ENCODE measurements at places on chromosomes 4 and X.

- no peak for DNase-seq
Observed at GRCh38 chr4:117429061-117429460, 343.7 kb upstream of the TRAM1L1 start.

DNA sequence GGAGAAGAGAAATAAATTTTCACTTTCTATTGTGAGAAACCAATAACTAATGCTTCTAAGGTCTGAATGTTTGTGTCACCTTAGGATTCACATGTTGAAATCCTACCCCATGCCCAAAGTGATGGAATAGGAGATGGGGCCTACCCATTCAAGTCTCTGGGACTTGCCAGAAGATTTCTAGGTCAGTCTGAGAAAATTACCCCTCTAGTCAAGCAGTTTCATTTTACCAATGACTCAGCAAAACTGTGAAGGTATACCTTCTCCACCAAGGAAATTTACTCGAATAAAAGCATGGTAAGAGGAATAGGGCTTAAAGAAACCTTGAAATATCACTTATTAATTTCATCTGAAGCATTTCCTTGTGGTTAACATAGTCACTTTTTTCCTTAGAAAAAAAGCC is 23.5 kb upstream of the PAPSS1 start:
- DNase-seq, result no peak

GRCh38 chrX:113370006-113370405 is 529.4 kb upstream of the AMOT start:
- DNase-seq, result no peak

GRCh38 chr4:60962286-60962685 is 237.8 kb upstream of the ADGRL3 start:
- no peak for DNase-seq

DNA sequence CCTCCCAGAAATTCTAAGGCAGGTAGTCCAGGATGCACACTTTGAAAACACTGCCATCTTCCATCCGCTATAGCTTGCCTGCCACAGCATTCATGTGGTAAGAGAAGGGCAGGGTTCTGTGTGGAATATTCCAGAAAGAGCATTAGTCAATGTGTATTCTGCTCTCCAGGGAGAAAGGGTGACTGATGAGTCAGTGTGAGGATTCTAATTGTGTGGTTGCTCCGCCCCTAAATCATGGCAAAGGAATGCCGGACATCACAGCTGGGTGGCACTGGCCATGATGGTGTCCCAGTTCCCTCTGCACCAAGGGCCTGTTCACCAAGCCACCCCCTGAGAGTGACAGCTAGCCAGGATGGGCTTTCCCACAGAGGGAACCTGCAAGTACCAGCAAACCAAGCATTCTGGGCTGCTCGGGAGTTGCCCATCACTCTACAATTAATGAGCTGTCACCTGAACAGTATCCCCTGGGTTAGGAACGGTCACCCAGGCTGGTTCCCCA is 9.5 kb downstream of the IDS start:
- no peak for DNase-seq

DNA sequence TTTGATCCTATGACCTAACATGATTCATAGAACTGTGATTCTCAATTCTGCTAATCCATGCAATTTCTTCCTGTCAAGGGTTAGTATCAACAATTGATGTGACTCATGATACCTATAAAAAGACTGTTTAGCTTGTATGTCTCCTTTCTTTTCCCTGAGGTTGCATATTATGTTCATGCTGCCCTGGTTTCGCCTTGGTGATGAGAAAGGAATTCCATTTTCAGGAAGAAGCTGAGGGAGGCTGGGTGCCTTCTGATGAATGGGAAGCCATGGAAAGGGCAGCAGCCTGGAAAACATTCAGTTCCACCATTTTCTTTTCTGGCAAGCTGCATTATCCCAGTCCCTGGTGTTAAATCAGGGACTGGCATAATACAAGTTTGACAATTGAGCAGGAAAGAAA is 976.5 kb downstream of the RPA4 start:
- DNase-seq, result peak; percentile 13

GRCh38 chrX:120446498-120446897 is 22.6 kb downstream of the LAMP2 start:
- DNase-seq, result no peak

DNA sequence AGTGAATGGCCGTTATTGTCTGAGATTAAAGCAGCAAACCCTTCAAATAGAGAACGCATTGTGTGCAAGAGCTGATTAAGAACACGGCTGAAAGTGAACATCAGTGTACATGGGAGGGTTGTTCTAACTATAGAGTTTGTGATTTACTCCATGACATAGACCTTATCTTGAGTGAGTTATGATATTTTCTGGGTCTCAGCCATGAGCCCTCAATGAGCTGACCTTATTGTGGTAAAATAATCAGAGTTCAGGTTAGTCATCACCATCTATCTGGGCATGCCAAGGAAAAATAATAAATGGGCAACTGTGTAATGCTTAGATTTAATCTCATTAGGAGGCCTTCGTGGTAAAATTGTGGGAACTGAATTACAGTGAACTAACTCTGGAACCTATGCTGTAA is 33.2 kb upstream of the CLDN24 start:
- no peak for DNase-seq

DNA sequence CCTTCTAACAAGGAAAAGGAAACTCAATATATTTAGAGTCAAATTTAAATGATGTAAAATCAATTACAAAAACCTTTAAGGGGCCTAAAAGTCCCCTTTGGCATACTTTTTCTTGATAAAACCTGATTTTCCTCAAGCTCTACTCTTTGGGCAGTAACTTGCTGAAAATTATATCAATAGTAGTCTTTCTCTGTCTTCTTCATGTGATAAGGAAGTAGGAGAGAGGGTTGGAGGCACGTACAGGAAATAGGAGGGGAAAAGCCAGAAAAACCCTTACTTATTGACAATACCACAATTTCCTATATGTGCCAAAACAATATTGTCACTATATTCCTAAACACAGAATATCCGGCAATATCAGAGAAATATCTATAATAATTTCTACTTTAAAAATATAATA is 9.6 kb downstream of the RHOH start:
- DNase-seq, result no peak

DNA sequence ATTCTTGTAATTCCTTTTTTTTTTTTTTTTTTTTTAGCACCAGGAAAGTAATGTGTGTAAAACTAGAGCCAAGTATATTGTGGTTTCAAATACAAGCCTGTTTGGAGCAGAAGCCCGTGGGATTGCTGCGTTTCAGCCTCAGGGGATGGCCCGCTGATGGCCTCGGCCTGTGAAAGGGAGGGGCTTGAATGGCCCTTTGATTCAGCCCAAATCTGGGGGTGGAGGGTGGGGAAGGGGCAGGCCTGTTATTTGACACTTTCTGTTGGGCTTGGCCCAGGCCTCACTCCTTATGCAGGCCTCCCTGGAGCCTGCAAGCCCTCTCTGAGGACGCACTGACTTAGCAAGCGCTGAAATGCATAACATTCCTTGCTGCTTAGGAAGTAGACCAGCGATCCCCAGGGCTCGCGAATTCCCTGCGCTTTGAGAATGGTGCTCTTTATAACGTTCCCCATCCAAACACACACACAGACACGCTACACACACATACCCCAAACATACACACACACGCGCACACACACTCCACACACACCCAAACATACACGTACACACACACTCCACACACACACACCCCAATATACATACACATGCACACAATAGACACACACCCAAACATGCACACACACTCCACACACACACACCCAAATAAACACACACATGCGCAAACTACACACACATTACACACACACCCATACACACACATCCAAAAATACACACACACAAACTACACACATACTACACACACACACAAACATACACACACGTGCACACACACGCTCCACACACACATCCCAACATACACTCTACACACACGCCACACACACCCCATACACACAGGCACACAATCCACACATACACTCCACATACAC is 29.6 kb downstream of the TLR10 start:
- DNase-seq, result no peak

DNA sequence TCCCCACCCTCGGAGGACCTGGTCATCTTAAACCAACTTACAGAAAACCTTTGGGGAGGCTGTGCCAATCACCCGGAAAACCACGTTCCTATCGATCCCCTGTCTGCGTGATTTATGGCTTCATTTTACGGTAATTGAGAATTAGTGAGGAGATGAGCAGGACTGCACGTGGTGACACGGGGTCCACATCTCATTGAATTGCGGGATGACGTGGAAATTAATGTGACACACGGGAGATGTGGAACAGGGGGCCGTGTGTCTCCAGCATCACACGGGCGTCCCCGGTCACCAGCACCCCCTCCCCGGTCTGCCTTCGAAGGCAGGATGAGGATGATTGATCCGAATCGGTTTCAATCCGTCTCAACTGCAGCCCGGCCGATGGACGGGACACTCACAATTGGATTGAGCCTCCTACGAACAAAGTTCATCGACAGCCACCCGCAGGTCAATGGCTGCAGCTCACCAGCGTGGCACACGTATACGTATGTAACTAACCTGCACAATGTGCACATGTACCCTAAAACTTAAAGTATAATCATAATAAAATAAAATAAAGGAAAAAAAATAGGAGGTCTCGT is 160.3 kb downstream of the SHOX start:
- no peak for DNase-seq
